NCI-H1694 (cell line): ENCODE measurements at places on chromosomes 6 and 20.
A peak's percentile ranks its signal among the peaks of the same experiment; 100 is the strongest.

DNA sequence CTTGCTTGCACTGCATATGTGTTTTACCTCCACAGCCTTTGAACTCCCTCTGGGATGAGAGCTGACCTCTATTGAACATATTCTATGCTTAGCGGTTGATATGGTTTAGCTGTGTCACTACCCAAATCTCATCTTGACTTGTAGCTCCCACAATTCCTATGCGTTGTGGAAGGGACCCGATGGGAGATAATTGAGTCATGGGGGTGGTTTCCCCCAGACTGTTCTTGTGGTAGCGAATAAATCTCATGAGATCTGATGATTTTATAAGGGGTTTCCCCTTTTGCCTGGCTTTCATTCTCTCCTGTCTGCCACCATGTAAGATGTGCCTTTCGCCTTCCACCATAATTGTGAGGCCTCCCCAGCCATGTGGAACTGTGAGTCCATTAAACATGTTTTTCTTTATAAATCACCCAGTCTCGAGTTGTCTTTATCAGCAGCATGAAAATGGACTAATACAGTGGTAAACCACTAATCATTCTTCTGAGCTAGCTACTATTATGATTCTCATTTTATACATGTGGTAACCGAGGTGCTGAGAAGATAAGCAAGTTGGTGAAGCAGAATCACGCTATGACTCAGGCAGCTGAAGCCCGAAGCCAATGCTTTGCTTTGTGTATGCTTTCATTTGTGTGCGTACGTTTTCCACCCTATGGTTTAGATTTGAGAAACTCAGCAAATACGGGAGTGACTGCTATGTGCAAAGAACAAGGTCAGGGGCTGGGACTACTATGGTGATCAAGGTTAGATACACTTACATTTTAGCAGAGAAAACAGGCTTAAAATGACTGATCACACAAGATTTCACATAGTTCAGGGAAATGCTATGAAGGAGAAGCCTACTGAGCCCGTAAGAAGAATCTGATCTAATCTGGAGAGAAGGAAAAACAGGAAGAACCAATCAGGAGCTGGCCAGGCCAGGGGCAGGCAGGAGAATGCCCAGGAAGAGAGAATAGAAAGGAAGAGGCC lies 363.5 kb downstream of the ESR1 start:
- DNase-seq: no peak

DNA sequence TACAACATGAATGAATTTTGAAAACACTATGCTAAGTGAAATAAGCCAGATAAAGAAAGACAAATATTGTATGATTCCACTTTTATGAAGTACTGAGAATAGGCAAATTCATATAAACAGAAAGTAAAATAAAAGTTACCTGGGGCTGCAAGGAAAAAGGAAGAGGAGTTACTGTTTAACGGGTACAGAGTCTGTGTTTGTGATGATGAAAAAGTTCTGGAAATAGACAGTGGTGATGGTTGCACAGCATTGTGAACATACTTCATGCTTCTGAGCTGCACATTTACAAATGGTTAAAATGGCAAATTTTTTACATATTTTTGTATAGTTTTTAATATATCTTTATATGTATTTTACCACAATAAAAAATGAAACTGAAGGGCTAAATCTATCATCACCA lies 29.4 kb downstream of the EPB41L2 start:
- no peak for DNase-seq

DNA sequence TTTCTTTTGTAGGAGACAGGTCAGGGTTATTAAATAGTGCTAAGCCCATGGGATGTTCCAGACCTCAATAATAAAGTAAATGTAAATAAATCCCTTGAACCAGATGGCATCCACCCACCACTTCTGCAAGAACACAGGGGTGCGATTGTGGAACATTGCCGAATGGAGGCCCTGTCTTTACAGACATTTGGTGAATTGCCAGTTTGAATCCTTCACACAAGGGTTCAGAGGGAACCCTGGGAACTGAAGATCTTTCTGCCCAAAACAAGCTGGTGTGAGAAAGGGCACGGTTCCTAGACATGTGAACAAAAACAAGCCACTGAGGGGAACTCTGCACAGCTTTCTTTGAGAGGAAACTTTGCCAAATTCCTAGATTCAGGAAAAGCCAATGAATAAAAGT lies 30.2 kb upstream of the RNF8 start:
- peak; percentile 58 for DNase-seq

- DNase-seq: no peak
Measured at GRCh38 chr6:169085466-169085865, 168.2 kb downstream of the THBS2 start.

DNA sequence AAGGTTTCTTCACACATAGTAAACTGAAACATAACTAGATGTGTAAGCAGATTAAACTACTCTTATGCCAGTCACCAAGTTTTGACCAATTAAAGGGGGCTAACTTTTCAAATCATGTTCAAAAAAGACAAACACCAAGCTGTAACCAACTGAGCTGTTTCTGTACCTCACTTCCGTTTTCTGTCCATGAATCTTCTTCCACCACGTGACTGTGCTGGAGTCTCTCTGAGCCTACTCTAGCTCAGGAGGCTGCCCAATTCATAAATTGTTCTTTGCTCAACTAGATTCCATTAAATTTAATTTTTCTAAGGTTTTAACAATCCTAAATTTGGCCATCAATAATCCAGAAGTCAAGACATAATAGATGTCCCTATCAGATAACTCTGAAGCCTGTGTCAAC lies 229.4 kb downstream of the FNDC1 start:
- no peak for DNase-seq

DNA sequence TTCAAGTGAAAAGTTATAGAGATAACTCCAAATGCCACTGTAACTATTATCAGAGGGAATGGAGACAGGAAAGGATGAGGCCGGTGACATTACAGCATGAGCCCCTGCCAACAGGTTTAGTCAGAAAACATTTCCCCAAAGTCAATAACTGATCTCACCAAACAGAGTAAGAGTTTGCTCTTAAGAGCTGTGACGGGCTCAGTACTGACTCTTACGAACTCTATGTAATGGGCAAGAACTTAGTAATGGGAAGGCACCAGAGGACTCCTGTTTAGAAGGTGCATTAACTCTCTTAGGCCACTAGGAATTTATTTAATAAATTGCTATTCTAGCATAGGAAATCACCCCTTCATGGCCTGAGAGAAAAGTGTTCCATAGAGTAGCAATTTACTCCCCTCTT lies 76.8 kb downstream of the SAMD5 start:
- no peak for DNase-seq
